NCI-H510A treated with DMSO at 0.1 percent for 48 hours (cell line): ENCODE measurements at places on chromosomes 4 and X.

DNA sequence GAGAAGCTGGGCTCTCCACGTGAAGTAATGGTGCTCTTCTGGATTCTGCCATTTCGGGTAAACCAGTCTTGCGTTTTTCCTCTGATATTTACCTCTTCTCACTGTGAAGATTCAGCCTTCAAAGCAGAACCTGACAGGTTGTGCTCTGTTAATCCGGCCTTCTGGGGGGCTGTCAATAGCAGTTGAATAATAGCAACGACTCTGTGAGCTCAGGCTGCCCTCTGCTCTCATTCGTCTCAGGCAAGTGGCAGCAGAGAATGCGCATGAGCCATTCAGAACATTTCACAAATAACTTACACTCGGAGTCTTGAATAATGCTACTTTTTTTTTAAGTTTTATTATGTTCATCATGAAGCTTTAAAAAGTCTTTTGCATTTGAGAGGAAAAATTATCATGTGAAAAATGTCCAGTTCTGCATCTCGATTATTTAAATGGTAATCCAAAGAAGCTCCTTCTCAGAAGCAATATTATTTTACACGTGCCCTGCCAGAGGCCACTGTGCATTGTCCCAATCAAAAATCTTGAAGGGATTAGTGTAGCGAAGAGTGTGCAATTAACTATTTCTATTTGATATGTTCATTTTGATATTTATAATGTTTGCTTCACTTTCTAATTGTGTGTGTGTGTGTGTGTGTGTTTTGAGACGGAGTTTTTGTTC is 354.2 kb upstream of the FAT1 start:
- DNase-seq, result no peak

DNA sequence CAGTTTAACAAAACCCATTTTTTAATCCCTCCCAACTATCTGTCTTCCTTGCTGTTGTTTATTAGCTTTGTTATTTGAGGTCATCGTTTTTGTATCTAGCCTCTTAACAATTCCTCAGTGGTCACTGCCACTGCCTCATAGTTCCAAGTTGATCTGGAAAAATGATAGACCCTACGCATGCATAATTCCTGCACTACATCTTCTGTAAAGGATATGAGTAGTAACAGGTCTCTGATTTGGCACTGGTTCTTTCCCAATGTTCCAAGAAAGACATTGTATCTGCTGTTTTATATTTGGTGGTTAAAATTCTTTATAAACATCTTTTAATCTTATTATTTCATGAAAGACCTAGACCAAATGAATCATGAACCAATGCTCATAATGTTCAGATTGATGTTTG is 166.6 kb downstream of the ZNF330 start:
- no peak for DNase-seq

DNA sequence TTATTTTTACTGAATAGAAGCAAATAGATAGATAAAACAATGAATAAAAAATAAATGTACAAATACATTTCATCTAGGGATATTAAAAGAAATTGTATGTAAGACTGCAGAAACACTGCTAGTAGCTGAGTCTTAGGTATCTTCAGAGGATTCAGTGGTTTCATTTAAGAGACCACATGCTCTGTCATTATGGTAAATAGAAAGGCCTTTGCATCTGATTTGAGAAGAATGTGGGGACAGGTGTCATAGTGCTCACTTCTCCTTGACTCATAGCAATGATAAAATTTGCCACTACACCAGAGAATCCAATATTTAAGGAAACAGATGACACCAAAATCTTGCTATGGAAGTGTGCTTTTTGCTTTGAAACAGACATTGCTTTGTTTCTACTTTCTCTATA is 59.8 kb upstream of the PPP1R2C start:
- DNase-seq, result no peak

GRCh38 chrX:103233263-103233662 is 18.4 kb downstream of the BEX4 start:
- no peak for DNase-seq

- DNase-seq, result no peak
Observed at GRCh38 chr4:78152795-78153194, 95.7 kb downstream of the FRAS1 start.

GRCh38 chr4:113674733-113675132 is 86.8 kb downstream of the CAMK2D start:
- no peak for DNase-seq

DNA sequence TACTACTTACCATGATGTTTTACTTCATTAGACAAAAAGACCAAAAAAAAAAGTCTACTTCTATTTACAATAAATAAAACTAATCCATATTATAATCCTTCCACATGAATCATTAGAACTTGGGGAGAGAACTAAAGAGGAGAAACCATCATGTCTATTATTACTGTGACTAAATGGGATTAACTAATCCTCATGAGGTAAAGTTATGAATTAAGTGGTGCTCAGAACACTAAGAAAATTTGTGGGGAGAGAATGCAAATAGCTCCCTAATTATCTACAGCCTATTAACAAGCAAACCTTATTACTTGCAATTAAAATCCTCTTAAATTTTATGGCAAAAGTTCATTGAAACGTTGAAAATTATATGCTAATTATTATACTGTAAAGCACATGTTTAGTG is 68.8 kb downstream of the MAB21L2 start:
- DNase-seq, result no peak

- DNase-seq, result peak; percentile 4
Observed at GRCh38 chrX:32448320-32448719, 763.0 kb downstream of the DMD start.

DNA sequence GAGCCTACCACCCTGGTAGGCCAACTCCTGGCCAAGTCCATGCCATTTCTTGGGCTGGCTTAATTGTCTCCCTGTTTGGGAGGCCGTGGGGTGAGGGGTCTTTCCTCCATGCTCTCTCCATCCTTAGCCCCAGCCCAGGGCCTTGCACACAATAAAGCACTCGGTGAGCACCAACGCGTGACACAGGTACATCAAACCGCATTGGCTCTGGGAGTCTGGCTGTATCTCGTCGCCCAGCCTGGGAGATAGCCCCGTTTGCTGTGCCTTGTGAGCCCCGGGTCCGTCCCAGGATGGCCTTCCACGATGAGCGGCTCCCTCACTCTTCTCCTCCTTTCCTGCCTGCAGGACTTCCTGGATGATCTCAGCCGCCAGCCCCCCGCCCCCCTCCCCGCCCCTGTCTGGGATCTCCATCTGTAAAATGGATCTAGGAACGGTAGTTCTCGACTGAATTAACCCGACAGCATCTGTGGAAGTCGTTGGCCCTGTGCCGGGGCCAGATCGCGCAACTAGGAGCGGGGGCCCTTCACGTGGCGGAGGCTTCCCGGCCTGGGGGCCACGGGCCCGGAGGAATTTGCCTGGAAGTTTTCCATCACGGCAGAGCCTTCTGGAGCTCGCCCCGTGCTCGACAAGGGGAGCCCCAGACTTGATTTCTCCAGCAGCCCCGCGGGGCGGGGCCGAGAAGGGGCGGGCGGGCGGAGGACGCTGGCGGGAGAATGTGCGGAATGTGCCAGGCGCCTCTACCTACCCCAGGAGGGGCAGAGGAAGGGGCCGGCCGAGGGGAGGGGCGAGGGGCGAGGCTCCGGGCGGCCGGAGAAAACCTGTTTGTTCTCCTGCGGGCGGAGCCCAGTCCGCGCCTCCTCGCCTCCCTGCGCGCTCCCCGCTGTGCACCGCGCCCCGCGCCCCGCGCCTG is at the start of gene ZNF185:
Gene ZNF185 (plus strand): TSS at position 846 of the 910 bp plus-strand sequence. CDS start 16,423 bp downstream, outside the sequence.
- peak; percentile 4 for DNase-seq

DNA sequence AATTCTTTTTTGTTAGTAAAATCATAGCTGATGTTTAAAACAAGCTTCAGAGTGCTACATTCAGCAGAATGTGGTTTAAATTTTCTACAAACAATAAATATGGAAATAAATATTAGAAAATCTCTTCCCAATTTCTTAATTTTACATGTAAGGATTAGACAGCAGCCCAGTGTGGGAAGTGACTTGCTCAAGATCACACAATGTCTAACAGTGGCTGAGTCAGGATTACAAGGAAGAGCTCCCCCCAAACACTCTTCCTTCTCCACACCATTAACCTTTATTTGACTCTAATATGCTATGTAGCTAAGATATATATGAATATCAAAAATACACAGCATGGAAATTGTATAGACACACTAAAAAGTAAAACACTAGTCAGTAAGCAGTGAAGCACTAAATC is 59.5 kb downstream of the SLC10A7 start:
- DNase-seq, result no peak

- DNase-seq, result no peak
Observed at GRCh38 chrX:136906921-136907510, 26.5 kb upstream of the RBMX start.

DNA sequence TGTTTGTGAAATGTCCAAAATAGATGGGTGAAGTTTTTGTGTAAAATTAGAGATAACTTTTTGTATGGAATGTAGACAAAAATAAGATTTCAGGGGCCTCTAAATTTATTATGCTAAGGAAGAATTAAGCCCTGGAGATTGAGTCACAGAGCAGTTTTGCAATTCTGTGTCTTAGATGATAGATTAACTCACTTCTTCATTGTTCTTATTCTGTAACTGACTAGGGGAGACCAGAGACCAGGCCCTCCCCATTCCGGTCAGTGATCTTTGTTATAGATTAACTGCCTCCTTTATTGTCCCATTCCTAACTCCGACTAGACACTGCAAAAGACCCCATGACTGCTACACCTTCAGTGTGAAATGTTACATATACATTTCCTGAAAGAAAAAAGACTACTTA is 238.4 kb upstream of the TAPT1 start:
- DNase-seq, result no peak

GRCh38 chrX:39855748-39856129 is 242.0 kb downstream of the BCOR start:
- peak; percentile 87 for DNase-seq

- no peak for DNase-seq
Observed at GRCh38 chr4:120773641-120774040, 148.9 kb downstream of the PRDM5 start.

GRCh38 chrX:102155806-102156179 is at the start of gene BEX5:
Gene BEX5, minus strand, starts transcription at chrX:102155977. Its CDS starts 1,712 bp downstream, at chrX:102154265.
- DNase-seq, result peak; percentile 73

- DNase-seq, result no peak
Observed at GRCh38 chrX:72105436-72105835, 26.3 kb downstream of the RTL5 start.

GRCh38 chr4:76559236-76560071 is 124.4 kb downstream of the SHROOM3 start:
- DNase-seq, result no peak

DNA sequence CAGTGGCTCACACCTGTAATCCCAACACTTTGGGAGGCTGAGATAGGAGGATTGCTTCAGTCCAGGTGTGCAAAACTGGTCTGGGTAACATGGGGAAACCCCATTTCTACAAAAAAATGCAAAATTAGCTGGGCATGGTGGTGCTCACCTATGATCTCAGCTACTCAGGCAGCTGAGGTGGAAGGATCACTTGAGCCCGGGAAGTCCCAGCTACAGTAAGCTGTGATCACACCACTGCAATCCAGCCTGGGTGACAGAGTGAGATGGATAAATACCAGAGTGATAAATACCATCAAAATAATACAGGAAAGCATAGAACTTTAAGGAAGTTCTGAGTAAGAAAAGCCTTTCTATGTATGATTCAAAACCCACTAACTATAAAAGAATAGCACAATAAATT is 52.8 kb downstream of the LRBA start:
- no peak for DNase-seq

- no peak for DNase-seq
Observed at GRCh38 chrX:21781525-21781924, 23.6 kb upstream of the SMPX start.

DNA sequence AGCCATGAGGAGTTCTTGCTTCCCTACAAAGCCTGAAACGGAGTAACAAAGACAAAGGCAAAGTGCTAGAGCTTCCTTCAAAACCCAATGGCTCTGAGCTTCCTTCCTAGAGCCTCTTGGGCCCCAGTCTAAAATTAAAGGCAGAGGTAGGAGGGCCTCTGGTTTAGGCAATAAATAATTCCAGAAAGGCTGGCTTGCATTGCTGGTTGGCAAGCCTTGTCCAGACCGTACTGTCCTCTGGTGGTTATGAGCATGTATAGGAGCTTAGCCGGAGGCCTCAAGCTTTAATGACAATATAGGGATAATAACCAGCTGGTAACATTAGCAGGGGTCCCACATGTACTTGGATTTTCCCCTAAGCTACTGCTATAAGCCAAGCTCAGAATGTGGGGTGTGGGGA is 237.3 kb downstream of the AR start:
- no peak for DNase-seq

GRCh38 chrX:28205126-28205525 is 223.9 kb upstream of the DCAF8L1 start:
- no peak for DNase-seq

- peak; percentile 30 for DNase-seq
Observed at GRCh38 chr4:184826691-184827270, 1.0 kb upstream of the ACSL1 start.
